ENCODE measurements at places on chromosomes 1 and 21. TPM values are rescaled to one million over a fixed set of nuclear protein-coding genes. Genes with fewer than 3 reads are reported as not detected.

AMY1B gene
- not detected for total RNA-seq

HENMT1 gene
- 8.6 TPM for total RNA-seq

OR2T2 gene
- not detected for total RNA-seq

ARHGEF16 gene
- 0.57 TPM for total RNA-seq

B3GALT5 gene
- total RNA-seq: 2.6 TPM

C1orf115 gene
- 2.4 TPM for total RNA-seq

SPRR1A gene
- total RNA-seq: not detected

KRTAP10-4 gene
- not detected for total RNA-seq

CFHR4 gene
- not detected for total RNA-seq

RGS7 gene
- 0.29 TPM for total RNA-seq

GLRX2 gene
- total RNA-seq: 8.3 TPM

GPR25 gene
- not detected for total RNA-seq

All from placental pericyte (primary cell).